ENCODE measurements at places on chromosomes 5 and 9.

GRCh38 chr9:136611119-136611518, 51.6 kb upstream of the EGFL7 start:
- no peak for DNase-seq

GRCh38 chr5:170365831-170366230, 23.3 kb downstream of the KCNMB1 start:
- no peak for DNase-seq

DNA sequence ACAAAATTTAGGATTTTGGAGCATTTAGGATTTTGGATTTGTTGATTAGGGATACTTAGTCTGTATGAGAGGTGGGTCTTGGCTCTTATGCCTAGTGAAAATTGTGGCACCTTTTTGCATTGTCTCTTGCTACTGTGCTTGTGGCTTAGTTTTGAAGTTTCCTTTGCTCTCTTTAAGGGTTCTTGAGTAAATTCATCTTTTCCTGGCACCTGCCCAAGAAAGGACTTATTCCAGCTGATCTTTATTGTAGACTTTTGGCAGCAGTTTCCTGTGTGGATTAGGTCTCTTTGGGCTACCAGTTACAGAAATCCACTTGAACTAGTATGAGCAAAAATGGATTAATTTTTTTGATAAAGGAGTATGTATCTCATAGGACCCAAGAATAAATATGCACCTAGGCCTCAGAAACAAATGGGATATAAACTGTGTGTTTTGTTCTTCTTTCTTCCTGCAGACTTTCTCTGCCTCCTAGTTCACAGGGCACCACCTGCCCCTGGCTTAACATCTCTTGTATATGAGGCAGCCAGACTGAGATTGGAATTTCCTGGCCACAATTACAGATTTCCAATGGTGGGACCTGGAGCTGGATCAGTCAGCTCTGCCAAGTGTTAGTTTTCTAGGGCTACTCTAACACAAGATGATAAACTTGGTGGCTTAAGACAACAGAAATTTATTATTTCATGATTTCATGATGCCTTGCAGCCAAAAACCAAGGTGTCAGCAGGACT, 44.6 kb downstream of the FOCAD start:
- no peak for DNase-seq

DNA sequence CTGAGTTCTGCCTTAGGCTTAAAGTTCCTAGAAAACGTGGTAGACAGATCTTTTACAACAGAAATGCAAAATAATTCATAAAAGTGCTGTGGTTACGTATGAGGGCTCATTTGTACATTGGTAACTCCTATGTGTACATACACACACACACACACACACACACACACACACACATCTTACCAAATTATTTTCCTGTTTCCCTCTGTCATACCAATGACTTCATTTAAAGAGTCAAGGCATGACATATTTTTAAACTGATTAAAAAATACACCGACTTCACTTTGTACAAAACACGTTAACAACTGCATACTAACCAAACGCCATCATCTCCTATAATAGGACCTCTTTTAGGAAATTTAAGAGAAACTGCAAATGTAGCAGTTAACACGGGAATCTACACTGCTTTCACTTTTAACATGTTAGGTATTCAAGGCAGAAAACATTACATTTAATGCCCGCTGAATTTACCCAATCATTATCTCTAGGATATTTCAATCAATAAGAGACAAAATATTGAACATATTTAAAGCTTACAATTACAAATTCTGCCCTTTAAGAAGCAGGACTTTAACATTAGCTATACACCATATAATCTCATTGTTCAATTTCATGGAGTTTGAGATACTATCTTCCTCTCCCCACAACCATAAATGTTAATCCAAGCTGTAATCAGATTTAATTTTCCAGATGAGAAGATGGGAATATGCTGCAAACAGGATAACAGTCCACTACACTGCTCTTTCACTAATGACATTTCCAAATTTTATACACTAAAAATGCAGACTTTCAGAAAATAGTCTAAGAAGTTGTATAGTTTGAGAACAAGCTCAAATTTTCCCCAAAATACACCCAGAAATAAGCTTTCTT, 133.1 kb downstream of the DENND1A start:
- no peak for DNase-seq

DNA sequence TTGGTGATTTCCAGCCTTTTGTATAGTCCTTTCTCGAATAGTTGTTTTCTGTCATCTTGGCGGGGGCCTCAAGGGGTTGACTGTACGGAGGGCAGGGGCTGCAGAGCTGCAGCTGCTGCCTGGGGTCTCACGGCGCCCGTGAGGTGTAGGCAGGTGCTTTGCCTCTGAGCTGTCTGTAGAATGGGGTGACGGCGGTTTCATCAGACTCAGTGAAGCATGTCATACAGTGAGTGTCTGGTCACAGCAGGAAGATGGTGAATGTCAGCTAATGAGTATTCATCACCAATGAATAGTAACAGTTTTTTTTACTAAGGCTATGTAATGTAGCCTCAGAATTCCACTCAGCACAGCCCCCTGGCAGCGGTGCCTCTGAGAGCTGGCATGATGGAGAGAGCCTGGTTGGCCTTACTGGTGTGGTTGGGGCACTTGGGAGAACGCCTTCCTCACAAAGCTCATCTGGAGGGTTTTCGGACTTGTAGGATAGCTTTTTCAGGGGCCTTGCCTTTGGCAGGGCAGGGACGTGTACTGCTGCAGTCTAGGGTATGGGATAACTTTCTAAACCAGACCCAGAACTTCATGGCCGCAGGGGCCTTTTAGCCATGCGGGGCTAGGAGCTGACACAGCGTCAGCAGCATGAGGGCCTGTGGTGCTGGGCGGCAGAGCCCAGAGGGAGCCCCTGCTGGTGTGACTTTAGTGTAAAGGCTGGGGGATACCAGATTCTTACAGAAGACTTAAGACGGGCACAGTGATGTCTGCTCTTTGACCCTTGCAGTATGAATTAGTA, 15.0 kb downstream of the TENT4A start:
- no peak for DNase-seq

DNA sequence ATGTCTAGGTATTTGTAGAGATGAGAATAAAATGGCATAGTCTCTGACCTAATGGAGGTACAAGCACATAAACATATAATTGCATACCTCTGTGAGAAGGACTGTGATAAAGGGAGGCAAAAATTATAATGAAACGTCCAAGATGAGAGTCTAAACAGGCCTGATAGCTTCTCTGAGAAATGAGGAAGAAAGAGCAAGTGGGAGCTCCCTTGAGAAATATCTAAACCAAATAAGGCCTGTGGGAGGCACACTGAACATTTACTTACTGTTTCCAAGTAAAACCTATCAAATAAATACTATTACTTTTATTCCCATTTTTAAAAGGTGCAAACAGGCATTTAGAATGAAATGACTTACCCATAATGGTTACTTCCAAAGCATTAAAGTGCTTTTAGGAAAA, 125.6 kb upstream of the PAPPA start:
- DNase-seq = no peak

- no peak for DNase-seq
These were observed 742.8 kb downstream of the CDH9 start for GRCh38 chr5:26295541-26295940.

DNA sequence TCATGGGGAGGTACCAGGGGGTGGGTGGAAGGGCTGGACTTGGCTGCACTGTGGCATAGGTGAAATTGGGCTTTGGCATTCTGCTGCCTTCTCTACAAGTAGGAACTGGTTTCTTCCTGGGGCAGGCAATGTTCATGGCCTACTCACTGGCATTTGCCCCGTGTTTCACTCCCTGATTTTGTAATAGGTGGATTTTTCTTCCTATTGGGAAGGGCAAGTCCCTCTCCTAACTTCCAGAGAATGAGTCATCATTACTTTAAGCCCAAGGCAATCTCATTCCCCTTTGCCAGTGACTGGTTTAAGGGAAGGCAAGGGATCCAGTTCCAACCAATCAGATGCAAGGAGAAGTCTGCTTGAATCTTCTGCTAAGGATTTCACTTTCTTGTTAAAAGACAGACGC, 67.9 kb upstream of the ANKRD55 start:
- DNase-seq = no peak

DNA sequence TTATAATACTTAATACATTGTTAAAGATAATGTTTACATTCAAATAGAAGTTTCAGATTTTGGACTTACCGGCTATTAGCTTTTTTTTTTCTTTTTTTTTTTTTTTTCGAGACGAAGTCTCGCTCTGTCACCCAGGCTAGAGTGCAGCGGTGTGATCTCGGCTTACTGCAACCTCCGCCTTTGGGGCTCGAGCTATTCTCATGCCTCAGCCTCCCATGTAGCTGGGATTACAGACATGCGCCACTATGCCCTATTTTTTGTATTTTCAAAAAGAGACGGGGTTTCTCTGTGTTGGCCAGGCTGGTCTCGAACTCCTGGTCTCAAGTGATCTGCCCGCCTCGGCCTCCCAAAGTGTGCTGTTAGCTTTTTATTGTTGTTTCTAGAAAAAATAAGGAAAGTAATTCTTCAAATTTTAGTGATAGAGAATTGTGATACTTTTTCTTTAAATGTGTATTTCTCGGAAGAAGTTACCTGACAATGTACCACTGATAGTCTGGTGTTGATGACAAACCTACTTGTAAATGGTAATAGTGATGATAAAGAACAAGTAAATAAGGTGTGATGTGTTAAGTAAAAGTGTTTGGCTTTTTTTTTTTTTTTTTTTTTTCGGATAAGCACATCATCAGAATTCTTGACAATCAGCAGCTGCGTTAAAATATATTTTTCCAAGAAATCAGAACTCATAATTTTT, 2.7 kb downstream of the CDC42SE2 start:
- no peak for DNase-seq

- DNase-seq = no peak
These were observed 1901.9 kb upstream of the ACO1 start for GRCh38 chr9:30482499-30482898.

DNA sequence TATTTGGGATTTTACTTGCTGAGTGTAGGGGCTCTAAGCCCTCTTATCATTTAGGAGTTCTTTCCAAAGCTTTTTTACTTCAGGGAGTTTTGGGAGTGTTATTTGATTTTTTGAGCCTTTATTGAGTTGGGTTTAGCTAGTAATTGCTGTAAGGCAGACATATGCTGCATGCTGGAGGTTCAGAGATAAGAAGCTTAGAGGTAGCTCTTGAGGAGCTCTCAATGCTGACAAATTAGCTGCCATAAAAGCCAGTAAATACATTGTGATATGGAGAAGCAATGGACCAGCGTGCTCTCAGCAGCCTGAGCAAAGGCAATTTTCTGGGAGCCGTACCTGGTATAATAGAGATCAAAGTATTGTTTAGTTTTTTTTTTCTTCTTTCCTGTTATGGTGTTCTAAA, 11.6 kb downstream of the ARHGEF28 start:
- no peak for DNase-seq

DNA sequence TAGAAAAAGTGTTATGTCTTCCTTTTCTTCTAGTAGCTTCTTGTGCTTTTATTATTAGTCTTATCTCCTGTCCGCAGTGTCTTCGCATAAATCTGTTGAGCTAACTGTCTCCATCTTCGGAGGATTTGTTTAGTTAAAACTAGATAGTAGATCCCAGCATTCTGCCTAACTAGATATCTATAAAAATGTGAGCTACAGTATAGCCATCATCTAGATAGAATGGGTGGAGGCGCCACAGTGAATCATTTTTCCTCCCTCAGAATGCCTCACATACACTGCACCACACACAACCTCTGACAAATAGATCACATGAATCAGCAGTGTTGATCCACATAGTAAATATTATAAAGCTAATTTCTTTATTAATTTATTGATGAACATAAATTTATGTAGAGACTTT, 220.3 kb upstream of the GAS1 start:
- DNase-seq = no peak

GRCh38 chr5:68416714-68417113, 201.2 kb downstream of the PIK3R1 start:
- no peak for DNase-seq

GRCh38 chr5:176596689-176597416, 13.1 kb downstream of the GPRIN1 start:
- peak; percentile 55 for DNase-seq

GRCh38 chr5:95090774-95091173, 194.1 kb downstream of the MCTP1 start:
- DNase-seq = no peak

DNA sequence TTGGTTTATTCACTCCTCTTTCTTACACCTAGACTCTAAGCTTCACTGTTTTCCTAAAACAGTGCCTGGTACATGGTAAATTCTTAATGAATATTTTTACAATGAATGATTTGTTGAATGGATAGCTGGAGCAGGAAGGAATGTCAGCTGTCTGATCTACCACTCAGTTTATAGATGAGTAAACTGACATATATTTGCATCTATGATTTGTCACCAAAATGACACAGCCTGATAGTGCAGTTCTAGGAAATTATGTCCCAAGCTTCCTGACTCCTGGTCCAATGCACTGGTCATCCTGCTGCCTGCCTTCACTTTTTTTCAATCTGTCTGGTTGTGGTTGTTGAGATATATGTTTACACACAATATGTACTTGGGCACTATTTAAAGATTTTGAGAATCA, 651.7 kb upstream of the WWC1 start:
- no peak for DNase-seq

GRCh38 chr9:137176302-137177182, 4.7 kb upstream of the TMEM210 start:
- no peak for DNase-seq

DNA sequence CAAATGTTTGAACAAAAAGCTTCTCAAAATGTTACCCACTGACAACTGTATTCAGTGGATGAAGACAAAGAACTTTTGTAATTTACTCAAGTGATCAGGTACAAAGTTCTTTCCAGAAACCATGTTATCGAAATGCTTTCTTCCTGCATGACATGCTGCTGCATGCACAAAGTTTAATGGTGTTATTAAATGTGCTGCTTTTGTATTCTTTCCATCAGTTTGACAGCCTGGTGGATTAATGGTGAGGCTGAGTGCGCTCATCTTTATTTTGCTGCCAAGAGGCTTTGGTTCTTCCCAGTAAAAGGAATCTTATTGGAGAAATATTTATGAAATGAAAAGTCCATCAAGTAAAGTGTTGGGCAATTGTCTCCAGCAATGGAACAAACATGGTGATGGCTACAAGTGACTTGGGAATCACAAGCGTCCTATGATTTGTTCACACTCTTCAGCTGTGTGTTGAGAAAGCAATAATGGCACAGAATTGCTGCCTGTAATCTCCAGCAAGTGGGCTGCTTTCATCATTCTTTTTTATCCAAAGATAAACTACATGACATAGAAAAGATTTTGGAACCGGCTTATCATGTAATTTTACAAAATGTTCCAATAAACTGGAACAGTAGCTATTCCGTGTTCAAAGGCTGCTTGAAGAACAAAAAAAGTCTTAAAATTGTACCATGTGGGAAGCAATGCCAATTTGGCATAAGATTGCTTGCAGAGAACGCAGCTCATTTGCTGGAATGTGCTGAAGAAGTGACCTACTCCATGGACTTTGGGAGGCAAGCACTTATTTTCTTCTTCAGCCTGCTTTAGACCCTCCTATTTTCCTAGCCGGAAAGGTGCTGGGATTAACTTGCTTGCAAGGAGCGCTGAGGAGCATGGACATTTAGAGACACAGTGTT, 153.1 kb downstream of the HSD17B3 start:
- no peak for DNase-seq

GRCh38 chr5:174816858-174817257, 92.5 kb downstream of the MSX2 start:
- no peak for DNase-seq
